ENCODE measurements at places on chromosomes 13 and 19. TPM values are rescaled to one million over a fixed set of nuclear protein-coding genes. Genes with fewer than 3 reads are reported as not detected.

TMPRSS9 gene
- total RNA-seq = not detected

FSD1 gene
- 16.3 TPM for total RNA-seq

EID2B gene
- 3.4 TPM for total RNA-seq

FUT3 gene
- not detected for total RNA-seq

COG3 gene
- total RNA-seq = 16.3 TPM

ZNF549 gene
- total RNA-seq = 4.4 TPM

Data from activated CD8-positive, alpha-beta memory T cell treated with anti-CD3 and anti-CD28 coated beads for 36 hours (primary cell).